ENCODE measurements at places on chromosomes 13 and 19.

DNA sequence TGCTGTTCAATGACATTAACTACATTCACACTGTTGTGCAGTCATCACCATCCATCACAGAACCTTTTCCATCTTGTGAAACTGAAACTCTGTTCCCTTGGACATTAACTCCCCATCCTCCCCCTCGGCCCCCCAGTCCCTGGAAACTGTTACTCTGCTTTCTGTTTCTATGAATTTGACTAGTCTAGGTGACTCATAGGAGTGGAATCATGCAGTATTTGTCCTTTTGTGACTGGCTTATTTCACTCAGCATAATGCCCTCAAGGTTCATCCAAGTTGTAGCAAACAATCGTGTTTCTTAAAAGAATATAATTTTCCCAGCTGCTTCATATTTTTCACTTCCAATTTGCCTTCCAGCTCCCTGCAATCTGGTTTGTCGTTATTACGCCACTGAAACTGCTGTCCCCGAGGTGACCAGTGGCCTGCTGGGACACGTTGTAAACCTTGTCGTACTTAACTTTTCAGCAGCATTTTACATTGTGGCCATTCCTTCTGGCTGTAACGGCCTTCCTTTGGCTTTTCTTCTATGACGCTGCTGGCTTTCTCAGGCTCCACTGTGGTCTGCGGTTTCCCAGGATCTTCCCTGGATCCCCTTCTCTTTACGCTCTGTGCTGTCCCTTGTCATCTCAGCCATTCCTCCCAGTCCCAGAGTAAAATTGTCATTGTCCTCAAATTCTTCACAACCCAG lies 74.0 kb downstream of the DHRS12 start:
- DNase-seq, result peak; percentile 57

DNA sequence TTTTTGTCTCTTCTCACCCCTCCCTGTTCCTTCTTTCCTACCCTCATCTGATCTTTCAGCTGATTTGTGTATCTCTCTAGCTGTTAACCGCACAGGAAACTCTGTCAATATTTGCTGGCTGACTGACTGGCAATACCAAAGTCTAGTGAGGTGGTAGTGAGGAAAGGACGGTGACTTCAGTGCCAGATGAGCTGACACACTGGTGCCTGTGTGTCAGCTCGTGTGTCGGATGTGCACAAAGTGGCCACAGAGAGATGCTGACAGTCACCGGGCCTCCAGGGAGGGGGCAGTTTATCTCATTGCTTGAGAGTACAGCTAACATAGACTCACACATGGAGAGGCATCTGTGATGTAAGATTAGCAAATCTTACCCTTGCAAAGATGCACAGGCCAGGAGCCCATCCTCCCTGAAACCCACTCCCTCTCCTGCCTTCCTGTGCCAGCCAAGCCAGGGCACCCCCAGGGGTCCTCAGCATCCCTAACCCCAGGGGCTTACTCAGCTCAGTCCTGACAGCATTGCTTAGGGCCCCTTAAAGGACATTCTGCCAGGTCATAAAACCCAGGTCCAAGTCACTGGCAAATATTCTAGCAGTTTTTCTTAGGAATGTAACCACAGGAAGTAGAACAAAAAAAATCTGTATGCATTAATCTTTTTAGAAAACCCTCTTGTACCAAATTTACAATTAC lies 80.2 kb downstream of the SHISA2 start:
- DNase-seq, result no peak

GRCh38 chr13:43333176-43333575 lies 309.8 kb downstream of the DNAJC15 start:
- no peak for DNase-seq

- no peak for DNase-seq
Observed at GRCh38 chr13:103130681-103131210, 64.5 kb upstream of the SLC10A2 start.

DNA sequence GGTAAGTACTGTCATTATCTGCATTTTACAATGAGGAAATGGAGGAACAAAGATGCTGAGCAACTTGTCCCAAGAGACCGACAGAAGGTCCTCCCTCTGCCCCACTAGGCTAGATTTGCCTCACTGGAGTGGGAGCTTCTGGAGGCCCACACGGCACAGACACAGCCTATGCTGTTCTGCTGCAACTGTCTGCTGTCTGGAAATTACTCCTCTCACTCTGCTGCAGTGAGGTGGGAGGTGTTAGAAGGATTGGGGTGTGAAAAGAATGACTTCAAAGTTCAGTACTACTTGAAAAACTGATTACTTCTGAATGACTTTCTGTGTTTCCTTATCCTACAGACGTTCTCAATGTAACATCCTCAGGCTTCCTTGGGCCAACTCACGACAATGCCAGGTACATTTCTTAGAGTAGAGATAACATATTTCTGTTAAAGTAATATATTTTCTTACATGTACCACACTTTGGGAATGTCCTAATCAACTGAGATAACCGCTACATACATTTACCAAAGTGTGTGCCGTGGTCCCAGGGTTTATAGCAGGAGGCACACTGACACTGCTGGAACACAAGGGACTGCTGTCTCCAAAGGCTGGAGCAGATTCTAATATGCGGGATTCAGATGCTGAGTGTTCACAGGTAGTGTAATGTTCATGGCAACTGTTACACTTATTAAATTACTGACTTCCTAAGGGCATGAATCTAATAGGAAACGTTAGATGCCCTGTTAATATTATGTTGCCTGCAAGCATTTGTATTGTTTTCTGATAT lies 53.5 kb upstream of the WASF3 start:
- no peak for DNase-seq

DNA sequence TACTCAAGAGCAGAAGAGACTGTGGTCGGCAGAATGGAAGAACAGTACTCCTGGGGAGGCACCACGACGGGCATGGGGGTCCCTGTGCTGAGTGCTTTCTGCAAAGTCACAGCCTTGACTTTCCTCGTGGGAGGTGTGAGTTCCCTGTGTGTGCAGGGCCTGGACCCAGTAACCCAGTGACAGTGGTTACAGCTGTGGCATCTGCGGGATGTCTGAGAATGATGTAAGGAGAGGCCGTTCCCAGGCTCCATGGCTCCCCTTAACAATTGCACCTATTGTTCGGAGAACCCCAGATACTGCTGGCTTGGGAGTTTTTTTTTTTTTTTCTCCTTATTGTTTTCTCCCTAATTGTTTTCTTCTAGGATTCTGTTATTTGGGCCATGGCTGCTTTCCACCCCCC lies 5.1 kb upstream of the NANOS2 start:
- no peak for DNase-seq

GRCh38 chr13:109789262-109789661 lies 2.9 kb upstream of the IRS2 start:
- DNase-seq, result no peak

DNA sequence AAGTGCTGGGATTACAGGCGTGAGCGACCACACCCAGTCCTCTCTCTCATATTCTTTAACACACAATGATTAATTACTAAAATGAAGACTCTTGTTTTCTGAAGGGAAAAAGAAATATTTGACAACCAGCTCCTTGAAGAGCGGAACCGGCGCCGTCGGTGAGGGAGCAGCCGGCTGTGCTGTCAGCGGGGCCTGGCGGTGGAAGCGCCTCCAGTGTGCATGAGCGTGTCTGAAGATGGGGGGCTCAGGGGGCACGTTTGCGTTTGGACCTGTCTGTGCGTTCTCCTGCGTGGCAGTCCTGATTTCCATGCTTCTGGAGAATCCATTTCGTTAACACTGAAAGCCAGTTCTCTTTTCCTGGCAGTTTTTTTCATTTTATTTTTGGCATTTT lies 7.3 kb upstream of the NDUFS7 start:
- DNase-seq, result no peak

GRCh38 chr13:20174656-20175405 lies 14.0 kb upstream of the GJA3 start:
- DNase-seq, result peak; percentile 79

DNA sequence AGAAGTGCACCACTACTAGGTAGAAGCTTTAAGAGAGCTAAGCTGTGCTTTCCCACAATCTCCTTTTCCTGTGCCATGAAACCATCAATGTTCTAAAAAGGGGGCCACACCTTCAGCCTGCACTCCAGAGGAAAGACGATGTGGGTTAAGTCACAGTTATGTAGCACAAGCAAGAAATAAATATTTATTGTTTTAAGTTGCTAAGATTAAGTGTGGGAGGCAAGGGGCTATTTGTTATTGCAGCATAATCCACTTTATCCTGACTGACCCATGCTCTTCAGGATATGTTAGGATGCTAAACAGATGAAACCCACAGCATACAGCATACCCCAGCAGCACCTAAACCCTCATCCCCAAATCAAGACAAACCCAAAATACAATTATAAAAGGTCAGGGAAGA lies 64.7 kb downstream of the MBD3L2B start:
- no peak for DNase-seq

GRCh38 chr19:35171730-35172129 lies 17.2 kb downstream of the FXYD5 start:
- no peak for DNase-seq

DNA sequence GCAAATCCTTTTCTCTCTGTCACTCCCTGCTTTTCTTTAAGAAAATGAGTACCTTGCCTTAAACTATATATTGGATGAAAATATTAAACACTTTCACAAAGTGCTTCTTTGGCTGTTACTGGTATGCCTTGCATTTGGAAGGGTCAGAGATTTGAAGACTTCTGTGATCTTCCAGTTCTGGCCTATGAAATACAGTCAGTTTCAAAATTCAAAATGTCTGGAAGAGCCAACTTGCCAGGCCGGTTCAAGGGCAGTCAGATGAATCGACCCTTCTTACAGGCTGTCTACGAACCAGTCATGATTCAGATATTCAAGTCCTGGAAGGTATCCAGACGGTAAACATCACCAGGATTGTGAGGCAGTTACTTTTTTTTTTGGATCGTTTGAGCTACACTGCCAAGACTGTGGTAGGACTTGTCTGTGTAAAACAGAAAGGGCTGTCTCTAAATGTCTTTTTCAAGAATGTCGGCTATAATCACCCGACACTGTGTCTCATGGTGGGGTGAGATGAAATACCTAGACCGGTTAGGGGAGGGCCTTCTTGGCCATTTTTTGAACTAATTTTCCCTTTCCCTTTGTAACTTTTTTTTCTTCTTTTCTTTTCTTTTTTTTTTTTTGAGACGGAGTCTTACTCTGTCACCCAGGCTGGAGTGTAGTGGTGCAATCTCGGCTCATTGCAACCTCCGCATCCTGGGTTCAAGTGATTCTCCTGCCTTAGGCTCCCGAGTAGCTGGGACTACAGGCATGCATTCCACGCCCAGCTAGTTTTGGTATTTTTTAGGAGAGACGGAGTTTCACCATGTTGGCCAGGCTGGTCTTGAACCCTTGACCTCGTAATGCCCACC lies 11.2 kb downstream of the ACTN4 start:
- peak; percentile 99 for DNase-seq

- no peak for DNase-seq
Observed at GRCh38 chr19:41425174-41426115, 1.7 kb downstream of the B3GNT8 start.

GRCh38 chr19:48169578-48169938 lies 586 bp downstream of the LIG1 start:
- no peak for DNase-seq

DNA sequence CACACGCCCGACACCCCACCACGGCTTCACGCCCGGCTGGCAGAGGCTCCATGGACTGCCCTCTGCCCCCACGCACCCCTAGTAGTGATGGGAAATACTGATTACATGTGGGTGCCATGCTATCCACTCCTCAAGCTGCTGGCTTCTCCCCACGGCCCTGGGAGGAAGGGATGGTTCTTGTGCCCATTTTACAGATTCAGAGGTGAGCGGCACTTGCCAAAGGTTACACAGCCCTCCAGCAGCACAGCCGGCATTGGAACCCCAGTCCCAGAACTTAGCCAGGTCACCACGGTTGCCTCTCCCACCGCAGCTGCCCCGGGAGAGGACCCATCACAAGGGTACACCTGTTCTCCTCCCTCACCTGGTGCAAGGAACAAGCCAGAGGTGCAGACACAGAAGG lies 13.2 kb downstream of the LRRC4B start:
- DNase-seq, result no peak

- no peak for DNase-seq
Observed at GRCh38 chr13:44368599-44369368, 4.8 kb upstream of the SERP2 start.

GRCh38 chr19:1189419-1189818 lies 15.4 kb upstream of the SBNO2 start:
- DNase-seq, result no peak

DNA sequence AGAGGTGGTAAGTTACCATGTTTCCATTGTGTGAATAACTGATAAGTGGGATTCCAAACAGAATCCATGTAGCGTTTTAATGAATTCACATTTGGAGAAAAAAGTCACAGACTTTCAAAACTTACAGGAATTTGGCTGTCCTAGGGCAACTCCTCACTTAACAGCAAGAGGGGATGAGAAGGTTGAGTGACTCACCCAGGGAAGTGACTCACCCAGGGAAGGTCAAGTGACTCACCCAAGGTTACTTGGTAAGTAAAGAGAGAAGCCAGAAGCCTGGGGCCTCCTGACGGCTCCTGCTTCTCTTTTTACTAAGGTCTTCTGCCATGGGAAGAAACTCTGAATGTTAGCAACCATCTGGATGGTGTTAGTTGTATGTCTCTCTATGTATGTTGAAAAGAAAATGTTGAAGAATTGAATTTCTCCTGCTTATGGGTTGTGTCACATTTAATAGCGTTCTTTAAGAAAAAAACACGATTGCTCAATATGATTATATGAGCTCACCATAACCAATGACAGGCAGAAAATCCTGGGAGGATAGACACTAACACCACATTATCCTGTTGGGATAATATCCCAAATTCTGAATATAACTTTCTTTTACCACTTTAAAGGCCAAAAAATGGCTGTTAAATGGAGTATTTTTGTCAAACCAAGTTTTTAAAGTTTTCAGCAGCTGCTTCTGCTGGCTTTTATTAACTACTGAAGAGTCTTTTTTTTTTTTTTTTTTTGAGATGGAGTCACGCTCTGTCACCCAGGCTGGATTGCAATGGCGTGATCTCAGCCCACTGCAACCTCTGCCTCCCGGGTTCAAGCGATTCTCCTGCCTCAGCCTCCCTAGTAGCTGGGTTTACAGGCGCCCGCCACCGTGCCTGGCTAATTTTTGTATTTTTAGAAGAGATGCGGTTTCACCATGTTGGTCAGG lies 195.6 kb downstream of the GGACT start:
- DNase-seq, result peak; percentile 99

GRCh38 chr13:33213024-33213768 lies 72.4 kb downstream of the STARD13 start:
- no peak for DNase-seq

GRCh38 chr19:16022681-16023080 lies 53.6 kb upstream of the TPM4 start:
- no peak for DNase-seq

GRCh38 chr19:2166741-2167738 lies 3.3 kb downstream of the DOT1L start:
- DNase-seq, result no peak

- DNase-seq, result no peak
Observed at GRCh38 chr19:49119411-49120324, at the start of gene PPFIA3. PPFIA3 (plus strand) TSS chr19:49119544; CDS start chr19:49127874, 8,330 bp downstream.

DNA sequence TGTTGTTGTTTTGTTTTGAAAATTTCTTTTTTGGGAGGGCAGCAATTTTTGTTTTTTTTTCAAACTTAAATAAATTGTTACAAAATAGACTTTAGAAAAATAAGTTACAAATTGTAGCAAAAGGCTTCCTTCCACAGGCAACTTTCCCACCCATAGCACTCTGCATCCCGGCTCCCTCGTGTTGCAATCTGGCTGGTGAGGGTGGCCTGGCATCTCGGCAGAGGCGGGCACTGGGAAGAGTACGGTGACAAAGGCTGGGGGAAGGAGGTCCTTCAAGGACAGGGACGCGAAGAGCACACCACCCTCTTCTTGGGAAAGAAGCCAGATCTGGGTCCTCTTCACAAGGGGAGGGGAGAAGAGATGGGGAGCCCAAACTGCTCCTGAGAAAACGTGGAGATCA lies 379.7 kb downstream of the OLFM4 start:
- DNase-seq, result no peak

- no peak for DNase-seq
Observed at GRCh38 chr19:29923653-29924052, 18.4 kb upstream of the URI1 start.

GRCh38 chr19:3478409-3479176 lies 1.7 kb downstream of the SMIM24 start:
- DNase-seq, result no peak

Data from AG09309 (cell line).